ENCODE measurements at places on chromosomes 6 and 20.

GRCh38 chr20:63218701-63219446, 2.9 kb upstream of the YTHDF1 start:
- no peak for DNase-seq
- H3K4me1 ChIP-seq, result peaks cover 19% of the 10 kb centered on the region
- peaks cover 8% of the 10 kb centered on the region for H3K36me3 ChIP-seq
- no peak overlapping the region for H3K27ac ChIP-seq
- H3K27me3 ChIP-seq, result no peaks in the 10 kb centered on the region
- no peak overlapping the region for H3K4me3 ChIP-seq

GRCh38 chr6:17278289-17279063, 2.7 kb upstream of the RBM24 start:
- no peaks in the 10 kb centered on the region for H3K27me3 ChIP-seq
- peaks cover 31% of the 10 kb centered on the region for H3K4me1 ChIP-seq
- H3K36me3 ChIP-seq, result peaks cover 2% of the 10 kb centered on the region
- H3K4me3 ChIP-seq, result peak overlapping the region; percentile 83
- peak; percentile 74 for DNase-seq
- H3K27ac ChIP-seq, result peak overlapping the region; percentile 83

- H3K27ac ChIP-seq, result no peak overlapping the region
- no peaks in the 10 kb centered on the region for H3K36me3 ChIP-seq
- DNase-seq, result no peak
- no peaks in the 10 kb centered on the region for H3K27me3 ChIP-seq
- H3K4me3 ChIP-seq, result no peak overlapping the region
Observed at GRCh38 chr6:62391358-62391757, 105.3 kb upstream of the KHDRBS2 start.

GRCh38 chr20:44632103-44632752, 19.3 kb downstream of the ADA start:
- H3K4me1 ChIP-seq, result no peaks in the 10 kb centered on the region
- no peak overlapping the region for H3K27ac ChIP-seq
- no peaks in the 10 kb centered on the region for H3K27me3 ChIP-seq
- H3K4me3 ChIP-seq, result no peak overlapping the region
- no peak for DNase-seq

DNA sequence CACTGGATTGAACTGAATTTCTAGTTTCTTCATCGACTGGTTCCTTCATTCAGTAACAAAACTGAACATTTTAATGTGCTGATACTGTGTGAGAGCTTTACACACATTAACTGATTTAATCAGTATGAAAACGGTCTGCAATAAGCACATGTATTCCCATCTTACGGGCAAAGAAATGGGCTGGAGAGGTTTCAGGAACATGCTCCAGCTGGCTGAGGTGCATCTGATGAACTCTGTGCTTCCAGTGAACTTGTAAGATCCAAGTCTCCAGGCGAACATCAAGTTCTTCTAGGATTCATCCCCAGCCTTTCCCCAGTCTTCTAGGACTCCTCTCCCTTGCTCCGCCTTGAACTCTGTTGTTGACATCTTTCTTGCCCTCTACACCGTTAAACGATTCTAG, 220.7 kb upstream of the AGPAT4 start:
- no peaks in the 10 kb centered on the region for H3K27me3 ChIP-seq
- H3K4me3 ChIP-seq, result no peak overlapping the region
- no peaks in the 10 kb centered on the region for H3K36me3 ChIP-seq

DNA sequence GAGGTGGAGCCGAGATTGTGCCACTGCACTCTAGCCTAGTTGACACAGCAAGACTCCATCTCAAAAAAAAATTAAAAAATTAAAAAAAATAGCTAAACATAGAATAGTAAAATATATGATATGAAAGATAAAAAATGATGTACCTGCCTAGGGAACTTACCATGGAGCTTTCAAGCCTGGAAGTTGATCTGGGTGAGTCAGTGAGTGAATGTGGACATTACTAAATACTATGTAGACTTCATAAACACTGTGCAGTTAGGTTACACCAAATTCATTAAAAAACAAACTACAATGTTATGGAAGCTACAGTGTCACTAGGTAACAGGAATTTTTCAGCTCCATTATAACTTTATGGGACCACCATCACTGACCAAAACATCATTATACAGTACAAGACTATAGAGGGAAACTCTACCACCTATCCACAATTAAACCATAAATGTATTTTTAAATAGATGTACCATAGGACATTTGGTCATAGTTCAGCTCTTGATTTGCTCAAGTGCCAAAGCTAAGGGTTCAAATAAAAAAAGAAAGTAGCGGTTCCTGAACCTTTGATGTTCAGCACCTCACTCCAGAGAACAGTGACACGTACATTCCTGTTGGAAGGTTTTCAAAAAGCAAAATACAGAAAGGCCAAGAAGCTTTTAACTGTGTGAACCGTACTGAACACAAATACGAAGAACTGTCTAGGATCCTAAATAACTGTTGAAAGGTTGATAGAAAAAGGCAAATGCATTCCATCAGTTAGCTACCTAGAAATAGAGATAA, 52.4 kb upstream of the SPDEF start:
- no peak overlapping the region for H3K4me3 ChIP-seq
- H3K4me1 ChIP-seq, result peaks cover 22% of the 10 kb centered on the region
- no peaks in the 10 kb centered on the region for H3K36me3 ChIP-seq
- H3K27ac ChIP-seq, result peak overlapping the region; percentile 54
- H3K27me3 ChIP-seq, result no peaks in the 10 kb centered on the region

DNA sequence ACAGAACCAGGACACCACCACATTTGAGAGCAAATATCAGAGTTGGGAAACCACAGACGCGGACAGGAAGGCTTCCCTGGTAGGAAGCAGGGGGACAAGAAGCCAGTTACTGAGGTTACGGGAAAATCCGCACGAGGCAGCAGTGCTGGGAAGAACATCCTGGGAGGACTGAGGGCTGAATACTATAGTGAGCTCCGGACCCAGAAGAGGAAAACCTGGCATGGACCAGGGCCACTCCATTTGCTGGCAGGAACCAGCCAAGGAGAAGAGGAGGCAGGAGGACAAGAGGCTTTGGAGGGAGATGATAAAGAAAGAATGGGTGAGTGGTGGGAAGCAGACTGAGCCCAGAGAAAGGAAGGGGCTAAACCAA, 6.1 kb upstream of the DSN1 start:
- H3K4me3 ChIP-seq, result no peak overlapping the region
- no peaks in the 10 kb centered on the region for H3K36me3 ChIP-seq
- H3K27me3 ChIP-seq, result no peaks in the 10 kb centered on the region
- peaks cover 2% of the 10 kb centered on the region for H3K4me1 ChIP-seq

DNA sequence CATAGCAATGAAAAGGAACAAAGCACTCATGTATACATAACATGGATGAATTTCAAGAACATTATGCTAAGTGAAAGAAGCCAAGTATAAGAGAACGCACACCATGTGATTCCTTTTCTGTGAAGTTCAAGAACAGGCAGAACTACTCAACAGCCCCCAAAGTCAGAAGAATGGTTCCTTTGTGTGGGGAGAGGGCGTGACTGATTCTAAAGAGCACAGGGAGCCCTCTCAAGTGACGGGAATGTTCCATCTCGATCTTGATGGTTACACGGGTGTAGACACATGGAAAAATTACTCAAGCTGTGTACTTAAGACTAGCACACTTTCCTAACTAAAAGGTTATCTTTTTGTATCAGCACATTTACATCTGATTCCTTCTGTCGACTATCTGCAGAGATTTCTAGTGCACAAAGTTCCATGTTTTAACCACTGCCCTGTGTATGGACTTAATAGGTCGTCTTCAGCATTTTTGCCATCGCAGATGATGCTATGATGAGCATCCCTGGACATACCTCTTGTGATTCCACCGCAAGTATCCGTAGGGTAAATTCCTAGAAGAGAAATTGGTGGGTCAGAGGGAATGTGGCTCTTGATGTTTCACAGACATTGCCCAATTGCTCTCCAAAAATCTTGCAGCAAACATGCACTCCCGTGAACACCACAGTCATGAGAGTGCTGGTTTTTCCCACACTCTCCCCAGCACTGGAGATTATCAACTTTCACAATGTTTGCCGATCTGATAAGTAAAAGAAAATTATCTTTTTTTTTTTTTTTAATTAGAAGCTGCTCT, 279.3 kb downstream of the BMP7 start:
- H3K36me3 ChIP-seq, result no peaks in the 10 kb centered on the region
- no peaks in the 10 kb centered on the region for H3K4me1 ChIP-seq
- H3K27ac ChIP-seq, result no peak overlapping the region
- H3K27me3 ChIP-seq, result no peaks in the 10 kb centered on the region
- no peak overlapping the region for H3K4me3 ChIP-seq

GRCh38 chr6:106750946-106751345, 121.6 kb downstream of the QRSL1 start:
- no peaks in the 10 kb centered on the region for H3K36me3 ChIP-seq
- peaks cover 6% of the 10 kb centered on the region for H3K27me3 ChIP-seq
- no peaks in the 10 kb centered on the region for H3K4me1 ChIP-seq
- no peak overlapping the region for H3K4me3 ChIP-seq
- H3K27ac ChIP-seq, result no peak overlapping the region

- no peaks in the 10 kb centered on the region for H3K36me3 ChIP-seq
- no peak overlapping the region for H3K4me3 ChIP-seq
- no peaks in the 10 kb centered on the region for H3K27me3 ChIP-seq
- no peaks in the 10 kb centered on the region for H3K4me1 ChIP-seq
- no peak overlapping the region for H3K27ac ChIP-seq
Observed at GRCh38 chr6:82915666-82916065, 150.0 kb downstream of the UBE3D start.

- H3K27me3 ChIP-seq, result no peaks in the 10 kb centered on the region
- no peak overlapping the region for H3K27ac ChIP-seq
- DNase-seq, result no peak
- no peaks in the 10 kb centered on the region for H3K4me1 ChIP-seq
- H3K36me3 ChIP-seq, result no peaks in the 10 kb centered on the region
Observed at GRCh38 chr20:38291966-38292365, 12.0 kb upstream of the BPI start.

GRCh38 chr20:63843222-63843621, 12.2 kb upstream of the ZBTB46 start:
- H3K27ac ChIP-seq, result no peak overlapping the region
- DNase-seq, result no peak
- no peak overlapping the region for H3K4me3 ChIP-seq
- peaks cover 33% of the 10 kb centered on the region for H3K4me1 ChIP-seq

DNA sequence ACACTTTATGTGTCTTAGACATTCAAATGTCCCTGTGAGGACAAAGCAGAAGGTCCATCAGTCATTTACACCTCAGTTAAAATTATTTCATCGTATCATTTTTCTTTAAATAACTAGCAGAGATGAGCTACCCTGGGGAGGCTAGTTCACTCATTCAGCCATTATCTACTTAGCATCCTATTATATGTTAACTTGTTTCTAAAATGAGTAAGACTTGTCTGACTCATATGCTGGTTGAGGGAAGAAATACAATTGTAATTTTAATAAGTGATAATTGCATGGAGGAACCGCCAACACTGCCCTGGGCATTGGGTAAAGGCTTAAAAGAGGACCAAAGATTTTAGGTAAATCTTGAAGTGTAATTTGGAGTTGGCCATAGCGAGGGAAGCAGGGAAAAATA, 12.4 kb upstream of the PTPRK start:
- no peaks in the 10 kb centered on the region for H3K27me3 ChIP-seq
- no peaks in the 10 kb centered on the region for H3K36me3 ChIP-seq
- no peak overlapping the region for H3K27ac ChIP-seq
- no peaks in the 10 kb centered on the region for H3K4me1 ChIP-seq
- no peak for DNase-seq

- H3K27ac ChIP-seq, result no peak overlapping the region
- H3K36me3 ChIP-seq, result no peaks in the 10 kb centered on the region
- DNase-seq, result no peak
- no peaks in the 10 kb centered on the region for H3K4me1 ChIP-seq
- no peak overlapping the region for H3K4me3 ChIP-seq
Observed at GRCh38 chr6:64789476-64789875, 917.5 kb downstream of the EYS start.

- H3K36me3 ChIP-seq, result no peaks in the 10 kb centered on the region
- H3K27me3 ChIP-seq, result no peaks in the 10 kb centered on the region
- peaks cover 73% of the 10 kb centered on the region for H3K4me1 ChIP-seq
Observed at GRCh38 chr6:55825402-55826051, 49.9 kb downstream of the BMP5 start.

DNA sequence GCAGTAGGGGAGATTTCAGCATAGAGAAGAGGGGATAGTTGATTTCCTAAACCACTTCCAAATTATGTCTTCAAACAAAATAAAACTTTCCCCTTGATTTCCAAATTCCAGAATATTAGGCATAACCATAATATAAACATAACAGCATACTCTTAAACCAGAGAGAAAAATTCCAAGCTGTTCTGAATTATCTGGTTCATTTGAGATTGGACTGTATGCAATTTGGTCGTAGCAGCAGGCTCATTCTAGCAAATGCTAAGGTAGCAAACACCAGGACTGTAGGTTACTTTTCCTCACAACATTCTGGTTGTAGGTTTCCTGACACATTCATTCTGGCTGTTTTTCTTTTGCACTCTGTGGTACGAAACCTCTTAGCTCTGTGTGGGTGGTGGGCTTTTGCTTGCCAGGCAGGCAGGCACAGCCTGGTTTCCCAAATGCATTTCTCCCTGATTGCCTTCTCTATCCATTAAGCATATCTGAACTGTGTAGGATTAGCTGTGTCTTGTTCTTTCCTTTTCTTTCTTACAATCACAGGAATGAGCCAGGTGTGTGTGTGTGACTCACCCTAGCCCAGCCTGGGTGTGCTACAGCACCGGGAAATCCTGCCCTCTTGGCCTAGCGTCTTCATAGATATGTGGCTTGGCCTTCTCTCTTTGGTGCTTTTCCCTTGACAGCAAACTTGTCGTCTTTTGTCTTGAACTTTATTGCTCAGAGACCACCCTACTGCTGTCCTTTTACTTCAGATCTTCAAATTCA, 77.1 kb downstream of the JARID2 start:
- no peak overlapping the region for H3K27ac ChIP-seq
- no peaks in the 10 kb centered on the region for H3K4me1 ChIP-seq
- no peaks in the 10 kb centered on the region for H3K27me3 ChIP-seq
- no peaks in the 10 kb centered on the region for H3K36me3 ChIP-seq
- no peak for DNase-seq

- no peak for DNase-seq
- H3K36me3 ChIP-seq, result no peaks in the 10 kb centered on the region
- no peak overlapping the region for H3K27ac ChIP-seq
Observed at GRCh38 chr6:147648916-147649315, 140.4 kb downstream of the SAMD5 start.

DNA sequence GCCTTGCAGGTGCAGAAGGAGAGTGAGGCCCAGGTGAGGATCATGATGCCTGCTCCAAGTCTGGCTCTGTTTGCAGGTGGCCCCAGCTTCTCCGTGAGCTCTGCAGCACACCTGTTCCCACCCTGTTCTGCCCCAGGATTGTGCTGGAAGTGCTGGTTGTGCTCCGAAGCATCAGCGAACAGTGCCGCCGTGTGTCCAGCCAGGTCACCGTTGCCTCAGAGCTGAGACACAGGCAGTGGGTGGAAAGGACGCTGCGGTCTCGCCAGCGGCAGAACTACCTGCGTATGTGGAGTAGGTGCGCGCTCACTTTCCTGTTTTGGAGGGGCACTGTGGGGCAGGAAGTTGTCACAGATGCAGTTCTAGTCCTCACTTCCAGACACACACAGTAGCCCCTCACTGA, 25.0 kb downstream of the ERMARD start:
- 0 out of 2 replicates have a peak, but pooled peaks cover 2% of the 10 kb centered on the region for H3K36me3 ChIP-seq
- DNase-seq, result no peak
- no peak overlapping the region for H3K27ac ChIP-seq

- H3K27ac ChIP-seq, result peak overlapping the region; percentile 10
- no peaks in the 10 kb centered on the region for H3K27me3 ChIP-seq
- H3K4me1 ChIP-seq, result peaks cover 11% of the 10 kb centered on the region
- H3K4me3 ChIP-seq, result no peak overlapping the region
Observed at GRCh38 chr20:51487076-51487475, 55.4 kb downstream of the NFATC2 start.

- H3K27me3 ChIP-seq, result no peaks in the 10 kb centered on the region
- H3K4me3 ChIP-seq, result no peak overlapping the region
- no peaks in the 10 kb centered on the region for H3K4me1 ChIP-seq
- no peak overlapping the region for H3K27ac ChIP-seq
Observed at GRCh38 chr6:90739802-90740201, 152.9 kb upstream of the MAP3K7 start.

Measured in Panc1 (cell line).